ENCODE measurements at places on chromosomes 3 and 15.

DNA sequence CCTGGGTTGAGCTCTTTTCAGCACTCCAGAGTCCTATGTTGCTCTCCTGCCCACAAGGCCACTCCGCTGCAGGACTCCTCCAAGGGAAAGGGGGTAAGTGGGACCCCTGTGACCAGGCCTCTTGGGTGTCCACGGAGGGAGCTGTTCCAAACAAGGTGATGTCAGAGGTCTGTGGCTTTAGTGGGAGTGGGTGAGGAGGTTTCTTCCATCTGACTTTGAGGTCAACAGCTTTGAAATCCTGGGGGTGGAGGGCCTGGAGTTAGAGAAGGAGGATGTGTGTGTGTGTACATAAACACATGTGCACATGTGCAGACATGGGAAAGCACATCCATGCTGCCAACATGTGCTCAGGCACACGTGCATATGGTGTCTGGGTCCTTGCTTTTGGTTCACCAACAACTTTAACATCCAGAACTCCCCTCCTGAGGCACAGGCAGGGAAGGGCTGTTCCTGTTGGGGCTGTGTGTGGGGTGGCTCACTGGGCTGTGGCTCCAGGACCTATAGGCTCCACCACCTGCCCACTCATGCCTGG lies 51.4 kb upstream of the TMEM115 start:
- no peak for DNase-seq

DNA sequence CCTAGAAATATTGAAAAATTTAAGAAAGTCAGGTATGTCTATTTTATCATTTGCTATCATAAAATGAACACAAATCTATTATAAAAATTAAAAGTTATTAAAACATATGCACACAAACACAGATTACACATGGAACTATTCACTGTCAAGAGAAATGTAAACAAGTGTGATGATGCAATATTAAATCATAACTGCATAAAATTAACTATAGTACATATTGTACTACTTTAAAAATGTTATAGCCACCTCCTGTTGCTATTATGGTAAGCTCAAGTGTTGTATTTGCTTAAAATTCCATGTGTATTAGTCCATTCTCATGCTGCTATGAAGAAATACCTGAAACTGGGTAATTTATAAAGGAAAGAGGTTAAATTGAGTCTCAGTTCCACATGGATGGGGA lies 54.7 kb upstream of the CMC1 start:
- DNase-seq, result no peak

DNA sequence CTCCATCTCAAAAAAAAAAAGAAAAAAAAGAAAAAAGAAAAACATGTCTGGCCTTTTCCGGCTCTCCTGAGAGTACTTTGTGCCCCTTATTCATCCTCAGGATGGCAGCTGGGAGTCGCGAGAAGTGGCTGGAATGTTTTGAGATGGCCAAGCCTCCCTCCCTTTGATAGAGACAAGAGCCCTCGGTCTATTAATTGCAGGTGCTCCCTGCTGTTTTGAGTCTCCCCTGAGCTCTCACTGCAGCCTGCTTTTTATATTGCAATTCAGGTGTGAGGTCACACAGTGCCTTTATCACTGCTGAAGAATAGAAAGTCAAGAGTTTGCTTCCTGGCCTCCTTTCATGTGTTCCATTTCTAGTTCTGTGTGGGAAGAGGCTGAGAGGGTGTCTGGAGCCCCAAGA lies 10.9 kb downstream of the CA12 start:
- no peak for DNase-seq

GRCh38 chr3:194682694-194683310 lies 2.9 kb upstream of the FAM43A start:
- peak; percentile 71 for DNase-seq

DNA sequence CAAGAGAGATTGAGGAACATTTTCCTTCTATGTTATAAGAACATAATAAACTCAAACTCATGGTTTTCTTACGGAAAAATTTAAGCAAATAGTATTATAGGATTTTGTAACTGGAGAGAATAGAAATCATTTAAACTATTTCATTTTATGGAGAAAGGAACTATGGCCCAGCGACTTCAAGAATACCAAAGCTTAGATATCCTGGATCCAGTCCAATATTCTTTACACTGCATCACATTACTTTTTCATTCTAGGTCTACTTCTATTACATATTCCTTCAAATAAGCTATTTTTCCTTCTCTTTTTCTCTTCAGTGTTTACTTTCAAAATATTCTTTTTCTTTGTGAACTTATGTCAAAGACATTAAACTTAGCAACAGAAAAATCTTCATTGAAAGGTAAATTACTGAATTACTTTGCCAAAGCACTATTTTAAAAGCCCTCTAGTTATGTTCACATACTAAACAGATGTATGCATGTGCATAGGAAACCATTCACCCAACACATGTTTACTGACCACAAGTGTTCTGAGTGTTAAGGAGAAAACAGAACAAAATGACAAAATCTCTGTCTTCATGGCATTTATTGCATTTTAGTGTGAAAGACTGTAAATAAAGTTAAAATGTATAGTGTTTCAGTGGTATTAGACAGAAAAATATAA lies 20.4 kb downstream of the KPNA4 start:
- no peak for DNase-seq

- no peak for DNase-seq
These were observed 207.1 kb downstream of the PTPRG start for GRCh38 chr3:61768284-61769037.

GRCh38 chr15:57591822-57592367 lies at the start of gene MYZAP:
TSS of gene MYZAP (plus strand) at chr15:57591904. CDS start at chr15:57592035, 131 bp downstream.
- DNase-seq, result no peak

- peak; percentile 43 for DNase-seq
These were observed 15.1 kb downstream of the PLSCR5 start for GRCh38 chr3:146589899-146590508.

DNA sequence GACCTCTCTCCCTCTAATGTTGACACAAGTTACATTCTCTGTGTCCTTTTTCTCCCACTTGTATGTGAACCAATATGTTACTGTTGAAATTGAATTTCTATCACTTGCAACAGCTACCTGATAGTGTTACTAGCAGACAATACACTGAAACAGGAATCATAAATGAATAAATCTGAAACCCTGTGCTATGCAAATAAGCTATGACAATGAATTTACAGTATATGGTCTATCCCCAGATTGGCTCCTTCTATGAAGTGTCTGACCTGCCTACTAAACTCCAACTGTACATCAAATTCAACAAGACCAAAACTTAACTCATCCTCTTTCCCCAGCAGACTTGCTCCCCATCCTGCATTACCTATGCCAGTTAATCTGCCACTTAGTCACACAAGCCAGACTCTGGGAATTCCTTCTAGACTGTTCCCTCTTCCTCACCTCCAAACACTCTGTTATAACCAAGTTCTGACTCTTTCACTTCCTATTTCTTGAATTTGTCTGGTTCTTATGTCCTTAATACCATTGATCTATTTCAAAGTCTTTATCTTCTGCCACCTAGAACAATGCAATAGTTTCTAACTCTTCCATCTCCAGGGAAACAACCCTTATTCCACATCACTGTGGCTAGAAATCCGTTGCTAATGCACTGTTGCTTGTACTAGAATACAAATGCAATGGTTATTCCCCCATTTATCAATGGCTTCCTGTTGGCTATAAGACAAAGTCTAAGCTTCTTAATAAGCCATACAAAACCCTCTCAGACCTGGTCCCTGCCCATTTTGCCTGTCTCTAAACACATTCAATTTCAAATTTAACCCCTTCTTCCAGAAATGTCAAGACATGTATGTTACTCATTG lies 13.4 kb upstream of the ZNF639 start:
- DNase-seq, result no peak

- DNase-seq, result no peak
These were observed 92.8 kb downstream of the GOLIM4 start for GRCh38 chr3:168002786-168003368.

DNA sequence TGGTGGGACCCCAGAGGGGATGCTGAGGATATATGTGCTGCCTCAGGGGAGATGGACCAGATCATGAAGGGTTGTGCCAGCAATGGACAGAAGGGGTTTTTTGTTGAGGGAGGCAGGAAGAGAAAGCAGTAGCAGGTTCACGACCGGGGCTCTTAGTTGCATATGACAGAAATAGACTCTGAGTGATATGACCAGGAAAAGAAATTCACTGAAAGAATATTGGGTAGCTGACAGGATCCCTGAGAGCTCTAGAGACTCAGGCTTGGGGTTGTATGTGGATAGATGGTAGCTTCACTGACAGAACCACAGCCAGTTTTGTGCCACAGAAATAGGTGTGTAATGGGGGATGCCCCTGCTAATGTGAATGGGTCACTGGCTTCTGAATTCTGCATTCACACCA lies 241.6 kb downstream of the ZNF621 start:
- DNase-seq, result no peak

GRCh38 chr3:134352031-134352671 lies 22.1 kb downstream of the AMOTL2 start:
- no peak for DNase-seq
